ENCODE measurements at places on chromosomes 2 and 18.

- no peaks in the 10 kb centered on the region for H3K36me3 ChIP-seq
- H3K27me3 ChIP-seq: no peaks in the 10 kb centered on the region
- H3K4me1 ChIP-seq: peaks cover 2% of the 10 kb centered on the region
Observed at GRCh38 chr2:226983895-226984749, 148.3 kb downstream of the RHBDD1 start.

GRCh38 chr18:51072586-51073313 is 42.7 kb downstream of the SMAD4 start:
- no peaks in the 10 kb centered on the region for H3K4me1 ChIP-seq
- no peaks in the 10 kb centered on the region for H3K27me3 ChIP-seq
- no peak overlapping the region for H3K4me3 ChIP-seq
- H3K27ac ChIP-seq: no peak overlapping the region
- peaks cover 8% of the 10 kb centered on the region for H3K36me3 ChIP-seq

- DNase-seq: no peak
- peaks cover 2% of the 10 kb centered on the region for H3K4me1 ChIP-seq
- no peak overlapping the region for H3K4me3 ChIP-seq
- no peaks in the 10 kb centered on the region for H3K27me3 ChIP-seq
- H3K36me3 ChIP-seq: peaks cover 10% of the 10 kb centered on the region
Observed at GRCh38 chr2:99152199-99152895, 2.4 kb downstream of the TSGA10 start.

DNA sequence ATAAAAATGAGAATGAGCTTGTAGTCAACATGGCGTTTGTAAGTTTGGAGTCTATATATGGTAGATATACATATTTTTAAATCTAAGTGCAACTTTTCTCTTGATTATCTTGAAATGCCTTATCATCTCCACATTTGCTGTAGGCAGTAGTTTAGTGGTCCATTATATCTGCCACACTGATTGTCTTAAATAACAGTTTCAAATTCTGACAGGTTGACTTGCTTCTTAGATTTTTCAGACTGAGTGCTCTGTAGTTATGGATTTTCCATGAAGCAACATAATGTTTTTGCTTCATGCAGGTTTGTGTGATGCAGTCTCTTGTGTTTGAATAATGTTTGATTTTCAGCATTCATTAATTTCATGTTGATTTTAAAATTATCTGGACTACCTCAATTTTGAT is 12.3 kb downstream of the PARD3B start:
- H3K4me3 ChIP-seq: no peak overlapping the region
- H3K36me3 ChIP-seq: no peaks in the 10 kb centered on the region
- H3K27ac ChIP-seq: no peak overlapping the region
- no peak for DNase-seq
- no peaks in the 10 kb centered on the region for H3K27me3 ChIP-seq
- peaks cover 3% of the 10 kb centered on the region for H3K4me1 ChIP-seq

GRCh38 chr2:30683236-30683956 is 123.8 kb downstream of the CAPN13 start:
- no peaks in the 10 kb centered on the region for H3K27me3 ChIP-seq
- no peak for DNase-seq
- H3K4me3 ChIP-seq: no peak overlapping the region
- H3K4me1 ChIP-seq: no peaks in the 10 kb centered on the region

GRCh38 chr2:239714116-239714515 is 311.0 kb downstream of the NDUFA10 start:
- H3K27me3 ChIP-seq: no peaks in the 10 kb centered on the region
- H3K4me3 ChIP-seq: no peak overlapping the region
- DNase-seq: no peak
- H3K27ac ChIP-seq: no peak overlapping the region

DNA sequence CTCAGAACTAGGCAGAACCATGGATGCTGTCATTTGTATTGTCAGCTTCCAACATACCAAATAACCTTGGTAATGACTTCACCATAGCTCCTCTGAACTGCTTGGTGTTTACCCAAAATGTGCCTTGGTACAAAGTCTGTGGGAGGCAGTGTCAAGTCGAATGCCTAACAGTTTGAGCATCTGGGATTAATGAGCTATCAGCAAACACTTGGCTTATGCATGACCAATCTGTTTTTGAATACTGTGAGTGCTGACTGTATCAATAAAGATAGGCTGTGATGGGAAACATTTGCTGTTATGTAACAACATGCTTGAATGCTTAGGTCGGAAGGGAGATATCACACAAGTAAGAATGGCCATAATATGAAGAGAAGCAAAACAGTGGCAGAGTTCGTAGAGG is 455.4 kb downstream of the CMPK2 start:
- H3K36me3 ChIP-seq: no peaks in the 10 kb centered on the region
- DNase-seq: no peak
- no peaks in the 10 kb centered on the region for H3K27me3 ChIP-seq
- H3K4me1 ChIP-seq: no peaks in the 10 kb centered on the region
- H3K27ac ChIP-seq: no peak overlapping the region
- no peak overlapping the region for H3K4me3 ChIP-seq

GRCh38 chr2:197908990-197909776 is 104.8 kb downstream of the PLCL1 start:
- no peaks in the 10 kb centered on the region for H3K27me3 ChIP-seq
- no peak overlapping the region for H3K4me3 ChIP-seq
- no peak for DNase-seq
- H3K4me1 ChIP-seq: no peaks in the 10 kb centered on the region
- no peaks in the 10 kb centered on the region for H3K36me3 ChIP-seq
- no peak overlapping the region for H3K27ac ChIP-seq

DNA sequence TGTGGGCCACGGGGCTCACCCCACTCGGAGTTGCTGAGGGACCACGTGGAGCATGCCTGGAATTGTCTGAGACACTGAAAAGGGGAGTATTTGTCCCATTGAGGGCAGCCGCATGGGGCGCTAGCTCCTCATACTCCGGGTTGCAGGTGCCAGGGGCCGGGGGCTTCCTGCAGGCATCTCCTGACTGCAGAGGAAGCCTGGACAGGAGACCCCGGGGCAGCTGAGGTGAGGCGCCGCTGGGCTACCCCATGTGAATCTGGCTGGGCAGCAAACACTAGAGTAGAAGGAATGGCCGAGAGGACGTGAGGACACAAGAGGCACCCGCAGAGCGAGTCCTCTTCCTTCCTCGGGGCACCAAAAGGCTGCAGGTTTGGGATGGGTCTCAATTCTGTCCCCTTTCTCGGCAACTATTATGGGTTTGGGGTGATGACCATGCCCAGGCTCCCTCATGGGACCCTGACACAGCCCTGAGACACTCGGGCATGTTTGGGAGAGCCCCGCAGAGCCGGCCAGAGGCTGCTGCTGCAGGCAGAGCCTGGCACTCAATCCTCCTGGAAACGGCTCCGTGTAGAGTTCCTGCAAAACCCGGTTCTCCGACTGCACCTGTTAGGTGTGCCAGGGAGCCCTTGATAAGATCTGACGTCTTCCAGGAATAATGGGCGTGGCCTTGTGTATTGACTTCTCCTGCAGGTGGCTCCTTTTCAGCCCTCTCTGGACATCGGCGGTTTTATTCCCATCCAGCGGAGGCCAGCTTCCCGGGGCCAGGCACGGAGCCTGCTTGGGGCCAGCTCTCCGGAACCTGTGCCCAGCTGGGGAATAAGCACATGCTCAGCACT is 77.0 kb downstream of the CTIF start:
- peaks cover 9% of the 10 kb centered on the region for H3K4me1 ChIP-seq
- H3K36me3 ChIP-seq: peaks cover 1% of the 10 kb centered on the region
- no peak overlapping the region for H3K4me3 ChIP-seq
- no peak overlapping the region for H3K27ac ChIP-seq
- H3K27me3 ChIP-seq: no peaks in the 10 kb centered on the region
- DNase-seq: no peak

DNA sequence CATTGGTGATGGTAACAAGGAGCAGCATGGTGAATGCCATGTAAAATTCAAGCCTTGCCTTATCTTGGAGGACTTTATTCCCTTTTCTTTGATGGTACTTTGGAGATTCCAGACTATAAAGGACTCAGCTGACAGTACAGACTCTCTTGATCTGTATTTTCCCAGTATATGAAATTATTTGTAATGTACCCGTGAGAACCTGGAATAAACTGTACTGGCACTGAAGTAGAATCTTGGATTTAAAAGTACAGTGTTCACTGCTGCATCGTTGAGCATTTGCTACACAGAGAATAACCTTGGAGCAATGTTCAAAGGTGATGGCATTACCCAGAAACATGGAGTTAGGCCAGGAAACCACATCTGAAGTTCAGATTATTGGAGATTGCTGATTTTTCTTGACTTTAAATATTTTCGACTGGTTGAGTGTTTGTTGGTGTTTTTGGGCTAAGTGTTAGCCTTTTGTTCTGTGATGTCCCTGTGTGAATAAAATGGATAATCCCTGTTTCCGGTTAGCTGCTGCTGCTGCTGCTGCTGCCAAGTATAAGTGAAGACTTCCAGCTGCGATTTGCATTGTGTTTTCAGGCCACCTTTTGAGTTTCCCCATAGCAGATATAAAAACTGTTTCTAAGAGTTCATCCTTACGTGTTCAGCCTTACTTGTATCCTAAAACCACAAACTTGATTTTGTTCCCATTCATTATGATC is 122.0 kb downstream of the SPTBN1 start:
- H3K4me1 ChIP-seq: peaks cover 12% of the 10 kb centered on the region
- H3K36me3 ChIP-seq: peaks cover 4% of the 10 kb centered on the region
- no peaks in the 10 kb centered on the region for H3K27me3 ChIP-seq
- no peak overlapping the region for H3K27ac ChIP-seq
- DNase-seq: no peak
- H3K4me3 ChIP-seq: no peak overlapping the region

DNA sequence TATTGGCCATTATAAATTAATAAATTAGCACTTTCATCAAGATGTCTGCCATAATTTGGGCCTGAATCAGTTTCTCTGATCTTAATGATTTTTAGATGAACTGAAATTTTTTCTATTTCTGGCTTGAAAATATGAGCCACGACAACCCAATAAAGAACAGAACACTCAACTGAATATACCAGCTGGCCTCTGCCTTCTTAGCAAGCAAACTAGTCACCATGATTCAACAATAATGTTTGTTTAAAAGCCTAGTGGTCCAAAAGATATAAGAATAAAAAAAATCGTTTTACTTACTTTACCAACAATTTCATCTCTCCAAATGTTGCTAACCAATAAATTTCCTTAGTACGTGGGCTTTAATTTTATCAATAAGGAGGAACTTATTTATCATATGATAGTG is 66.7 kb upstream of the TTN start:
- no peaks in the 10 kb centered on the region for H3K4me1 ChIP-seq
- no peak for DNase-seq
- H3K27ac ChIP-seq: no peak overlapping the region
- no peaks in the 10 kb centered on the region for H3K27me3 ChIP-seq
- H3K36me3 ChIP-seq: no peaks in the 10 kb centered on the region

- H3K27me3 ChIP-seq: no peaks in the 10 kb centered on the region
- no peaks in the 10 kb centered on the region for H3K36me3 ChIP-seq
- H3K4me3 ChIP-seq: no peak overlapping the region
- no peak overlapping the region for H3K27ac ChIP-seq
Observed at GRCh38 chr2:225192869-225193268, 150.6 kb upstream of the DOCK10 start.

- H3K27me3 ChIP-seq: no peaks in the 10 kb centered on the region
- H3K4me1 ChIP-seq: no peaks in the 10 kb centered on the region
- DNase-seq: no peak
- no peak overlapping the region for H3K27ac ChIP-seq
- H3K4me3 ChIP-seq: no peak overlapping the region
Observed at GRCh38 chr2:39504790-39505335, 67.8 kb upstream of the MAP4K3 start.

DNA sequence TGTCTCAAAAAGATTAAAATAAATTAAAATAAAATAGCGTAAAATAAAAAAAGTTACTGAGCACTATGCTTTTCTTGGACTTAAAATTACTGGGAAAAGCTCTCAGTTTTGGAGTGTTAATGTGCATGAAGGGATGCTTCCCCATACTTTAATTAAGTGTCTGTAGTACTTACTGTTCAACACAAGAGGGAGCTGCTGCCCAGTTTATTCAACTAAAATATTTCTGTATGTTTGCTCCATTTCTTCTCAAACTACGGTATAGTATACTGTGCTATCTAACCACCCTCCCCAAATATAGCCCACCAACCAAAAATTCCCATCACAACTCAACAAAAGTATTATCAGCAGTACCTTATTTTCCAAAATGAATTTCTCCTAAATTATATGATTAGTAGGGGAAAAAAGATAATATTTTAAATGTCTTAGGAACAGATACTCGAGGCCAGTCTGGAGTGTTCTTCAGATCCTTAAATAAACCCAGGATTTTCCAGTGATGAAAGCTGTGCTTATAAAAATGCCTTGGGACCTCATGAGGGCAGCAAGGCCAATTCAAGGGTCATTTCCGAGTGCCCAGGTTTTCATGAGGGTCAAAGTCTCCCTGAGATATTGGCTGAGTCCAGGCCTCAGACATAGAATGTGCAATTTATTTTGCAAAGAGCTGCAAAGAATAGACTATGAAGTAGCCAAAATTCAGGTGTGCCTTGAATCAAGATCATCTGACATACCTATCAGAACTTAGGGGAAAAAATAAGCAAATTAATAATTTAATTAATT is 64.1 kb downstream of the CHRNA1 start:
- H3K27me3 ChIP-seq: peaks cover 28% of the 10 kb centered on the region
- H3K4me1 ChIP-seq: no peaks in the 10 kb centered on the region
- peak; percentile 45 for DNase-seq
- H3K27ac ChIP-seq: no peak overlapping the region

DNA sequence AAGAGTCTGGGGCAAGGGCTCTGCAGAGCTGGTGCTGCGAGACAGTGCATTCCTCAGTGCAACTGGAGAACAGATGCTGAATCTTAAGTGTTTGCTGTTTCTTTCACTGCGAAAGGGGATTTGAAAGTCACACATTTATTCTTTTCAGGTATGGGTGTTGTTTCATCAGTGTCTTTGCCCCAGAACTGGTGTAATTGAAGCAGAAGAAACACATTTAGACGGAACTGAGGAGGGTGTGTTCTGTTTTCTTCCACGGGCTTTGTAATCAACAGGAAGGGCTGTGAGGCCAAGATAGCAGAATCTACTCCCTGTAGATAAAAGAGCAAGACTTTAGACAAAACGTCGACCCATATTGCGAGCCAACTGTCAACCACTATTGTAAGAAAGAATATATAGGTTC is 151.9 kb downstream of the EPHA4 start:
- H3K4me3 ChIP-seq: no peak overlapping the region
- H3K27ac ChIP-seq: no peak overlapping the region
- no peak for DNase-seq
- H3K36me3 ChIP-seq: peaks cover 6% of the 10 kb centered on the region
- peaks cover 10% of the 10 kb centered on the region for H3K4me1 ChIP-seq

All from neuronal stem cell (in vitro differentiated cells).